ENCODE measurements at places on chromosomes 1 and 21.
A peak's percentile ranks its signal among the peaks of the same experiment; 100 is the strongest.

- DNase-seq, result no peak
Measured at GRCh38 chr1:15810073-15810472, 2.6 kb upstream of the UQCRHL start.

DNA sequence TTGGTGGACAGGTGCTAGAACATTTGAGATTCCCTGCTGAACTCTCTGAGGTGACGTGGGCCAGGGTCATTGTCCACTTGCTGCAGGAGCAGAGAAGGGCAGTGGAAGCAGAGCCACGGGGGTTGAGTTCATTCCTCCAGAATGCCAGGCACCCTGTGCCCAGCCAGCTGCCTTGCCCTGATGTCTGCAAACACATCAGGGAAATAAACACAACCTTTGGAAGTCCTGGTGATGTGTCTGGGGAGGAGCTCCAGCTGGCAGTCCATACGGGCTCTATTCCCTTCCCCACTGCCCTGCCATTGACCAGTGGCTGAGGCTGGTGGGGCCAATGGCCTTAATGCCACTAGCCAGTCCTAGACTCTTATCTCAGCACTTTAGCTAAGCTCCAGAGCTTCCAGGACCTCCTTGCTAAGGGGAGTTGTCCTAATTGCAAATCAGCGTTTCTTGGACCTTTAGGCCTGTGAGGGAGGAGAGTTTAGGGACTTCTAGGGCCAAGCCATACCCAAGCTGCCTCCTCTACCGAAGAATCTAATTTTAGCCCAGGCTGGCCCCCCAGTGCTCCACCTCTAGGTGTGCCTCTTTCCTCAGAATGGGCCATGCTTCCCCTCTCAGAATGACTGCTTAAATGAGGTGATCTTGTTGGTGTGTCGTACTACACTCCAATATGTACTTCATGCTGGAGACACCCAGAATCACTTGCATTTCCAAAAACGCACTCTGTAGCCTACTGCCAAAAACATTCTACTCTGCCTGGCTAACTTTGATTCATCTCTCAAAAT lies 25.9 kb upstream of the MFSD2A start:
- DNase-seq, result no peak

GRCh38 chr1:208151728-208152598 lies 92.2 kb downstream of the PLXNA2 start:
- no peak for DNase-seq

DNA sequence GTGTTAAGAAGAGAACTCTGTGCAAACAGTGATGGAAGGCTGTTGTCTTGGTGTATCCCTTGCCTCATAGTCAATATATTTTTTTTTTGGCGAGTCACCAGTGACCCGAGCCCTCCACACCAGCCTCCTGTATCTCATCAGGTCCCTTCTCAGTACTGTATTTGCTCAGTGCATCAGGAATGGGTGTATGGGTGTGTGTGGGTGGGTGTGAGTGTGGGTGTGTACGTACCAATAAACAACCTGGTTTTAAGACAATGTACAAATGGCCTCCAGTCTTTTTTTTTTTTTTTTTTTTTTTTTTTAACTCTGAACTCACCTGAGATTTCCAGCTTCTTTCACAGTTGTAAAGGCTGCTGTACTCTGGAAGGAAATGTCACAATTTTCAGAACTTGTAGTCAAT lies 7.3 kb downstream of the MYOG start:
- DNase-seq, result no peak

DNA sequence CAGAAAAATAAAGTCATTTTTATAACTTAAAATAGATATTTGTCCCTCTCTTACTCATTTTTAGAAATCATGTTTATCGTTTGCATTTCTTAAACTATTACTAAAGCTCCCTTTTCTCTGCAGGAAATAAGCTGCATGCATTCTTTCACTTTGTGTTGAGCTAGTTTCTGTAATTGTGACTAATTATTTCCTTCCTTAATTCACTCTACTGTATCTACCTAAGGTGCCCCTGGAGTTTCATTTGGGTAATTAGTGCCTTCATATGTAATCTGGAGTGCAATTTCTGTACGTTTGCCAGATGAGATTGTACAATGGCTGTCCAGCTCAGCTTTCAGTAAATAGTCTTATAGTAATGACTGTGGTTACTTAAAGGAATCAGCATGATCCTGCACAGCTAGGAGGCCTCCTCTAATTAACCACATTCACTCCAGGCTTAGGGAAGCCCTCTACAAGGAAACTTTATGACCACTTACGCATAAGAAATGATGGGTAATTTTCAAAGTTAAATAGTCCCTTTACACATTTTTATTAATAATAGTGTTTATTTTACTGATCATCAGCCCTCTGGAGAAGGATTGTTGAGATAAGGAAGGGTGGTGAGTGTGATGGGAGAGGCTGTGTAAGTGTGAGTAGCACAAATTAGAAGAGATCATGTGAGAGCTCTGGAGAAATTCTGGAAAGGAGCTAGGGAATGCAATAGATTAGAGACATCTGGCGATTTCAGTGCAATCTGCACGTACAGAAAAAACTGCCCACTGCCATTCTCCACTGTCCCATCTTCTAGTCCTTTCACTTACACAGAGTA lies 86.8 kb downstream of the LRRC8C start:
- DNase-seq, result no peak

DNA sequence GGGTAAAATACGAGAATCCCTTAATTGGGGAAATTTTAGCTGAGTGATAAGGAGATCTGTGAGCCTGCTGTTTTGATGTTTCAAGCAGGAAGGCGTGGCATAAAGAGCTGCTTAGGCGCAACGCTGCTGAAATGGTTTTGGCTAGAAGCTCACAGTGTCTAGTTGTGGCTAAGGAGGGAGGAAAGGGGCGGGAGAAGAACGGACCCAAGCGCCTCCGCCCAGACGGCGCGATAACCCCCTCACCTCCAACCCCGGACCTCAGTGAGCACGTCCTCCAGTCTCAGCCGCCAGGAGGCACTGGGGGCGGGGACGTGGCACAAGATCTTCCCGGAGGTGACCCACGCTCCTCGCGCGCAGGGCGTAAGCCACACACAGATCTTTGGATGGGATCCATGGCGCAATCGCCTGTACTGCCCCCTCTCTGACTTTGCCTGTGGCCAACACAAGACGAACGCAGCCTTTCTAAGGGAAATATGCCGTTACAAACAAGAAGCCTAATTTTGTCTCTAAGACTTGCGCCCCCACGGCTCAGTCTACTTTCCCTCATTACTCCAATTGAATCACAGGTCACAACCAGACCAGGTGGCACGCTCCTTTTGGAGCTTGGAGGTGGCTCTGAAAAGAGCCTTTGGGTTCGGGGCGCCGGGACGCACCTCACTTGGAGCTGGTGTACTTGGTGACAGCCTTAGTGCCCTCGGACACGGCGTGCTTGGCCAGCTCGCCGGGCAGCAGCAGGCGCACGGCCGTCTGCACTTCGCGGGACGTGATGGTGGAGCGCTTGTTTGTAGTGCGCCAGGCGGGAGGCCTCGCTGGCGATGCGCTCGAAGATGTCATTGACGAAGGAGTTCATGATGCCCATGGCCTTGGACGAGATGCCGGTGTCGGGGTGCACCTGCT lies 23.4 kb upstream of the RNF187 start:
- peak; percentile 42 for DNase-seq

DNA sequence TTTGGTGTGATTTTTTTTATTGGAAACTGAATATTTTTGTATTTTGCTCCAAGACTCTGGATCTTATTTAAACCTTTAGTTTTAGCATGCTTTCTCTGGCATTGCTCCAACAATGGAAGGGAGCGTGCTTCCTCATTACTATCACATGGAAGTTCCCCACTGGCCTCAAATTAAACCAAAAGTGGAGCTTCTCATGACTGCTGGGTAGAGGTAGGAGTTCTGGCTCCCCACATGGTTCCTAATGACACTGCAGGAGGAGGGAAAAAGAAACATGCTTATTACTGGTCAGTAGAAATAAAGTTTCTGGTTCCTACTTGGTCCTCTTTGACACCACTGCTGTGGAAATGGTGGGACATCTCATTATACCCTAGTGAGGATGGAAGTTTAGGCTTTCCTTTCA lies 310.5 kb downstream of the PTGER3 start:
- DNase-seq, result no peak

DNA sequence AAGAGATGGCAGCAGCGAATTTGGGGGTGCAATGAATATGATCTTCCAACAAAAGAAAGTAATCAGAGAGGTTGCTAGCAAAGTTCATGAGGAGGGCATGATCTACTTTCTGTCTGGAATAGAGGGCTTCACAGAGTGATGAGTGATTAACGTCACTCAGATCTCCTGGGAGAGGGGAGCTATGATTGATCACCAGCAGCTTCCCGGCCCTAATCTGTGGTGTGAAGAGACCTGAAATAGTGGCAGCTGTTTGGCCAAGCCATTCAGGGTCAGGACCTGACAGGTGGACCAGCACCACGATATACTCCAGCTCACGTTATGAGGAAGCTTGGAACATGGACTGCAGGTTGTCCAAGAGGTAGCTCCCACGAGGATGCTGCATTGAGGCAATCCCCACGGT lies 19.9 kb upstream of the TMEM183A start:
- no peak for DNase-seq

DNA sequence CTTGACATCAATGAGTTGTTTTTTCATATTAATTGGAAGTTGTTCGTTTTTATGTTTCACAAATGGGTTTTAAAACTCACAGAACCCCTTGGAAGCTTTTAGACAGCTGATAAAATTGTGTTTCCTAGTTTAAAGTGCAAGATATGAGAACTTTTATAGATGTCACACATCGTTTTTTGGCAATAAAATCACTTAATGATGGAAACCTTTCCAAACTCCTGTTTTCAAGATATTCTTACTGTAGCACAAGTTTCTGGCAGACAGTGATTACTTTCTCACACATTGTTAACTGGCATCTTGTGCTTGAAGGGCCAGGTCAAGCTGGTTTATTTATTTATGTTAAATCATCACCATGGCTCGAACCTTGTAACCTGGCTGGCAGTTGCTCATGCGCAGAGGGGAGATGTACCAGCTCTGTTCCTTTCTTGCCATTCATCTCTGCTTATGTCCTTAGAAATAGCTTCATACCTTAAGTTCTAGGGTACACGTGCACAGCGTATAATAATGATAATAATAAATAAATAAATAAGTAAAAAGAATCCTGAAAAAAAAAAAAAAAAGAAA lies 10.2 kb upstream of the RCAN1 start:
- DNase-seq, result no peak

DNA sequence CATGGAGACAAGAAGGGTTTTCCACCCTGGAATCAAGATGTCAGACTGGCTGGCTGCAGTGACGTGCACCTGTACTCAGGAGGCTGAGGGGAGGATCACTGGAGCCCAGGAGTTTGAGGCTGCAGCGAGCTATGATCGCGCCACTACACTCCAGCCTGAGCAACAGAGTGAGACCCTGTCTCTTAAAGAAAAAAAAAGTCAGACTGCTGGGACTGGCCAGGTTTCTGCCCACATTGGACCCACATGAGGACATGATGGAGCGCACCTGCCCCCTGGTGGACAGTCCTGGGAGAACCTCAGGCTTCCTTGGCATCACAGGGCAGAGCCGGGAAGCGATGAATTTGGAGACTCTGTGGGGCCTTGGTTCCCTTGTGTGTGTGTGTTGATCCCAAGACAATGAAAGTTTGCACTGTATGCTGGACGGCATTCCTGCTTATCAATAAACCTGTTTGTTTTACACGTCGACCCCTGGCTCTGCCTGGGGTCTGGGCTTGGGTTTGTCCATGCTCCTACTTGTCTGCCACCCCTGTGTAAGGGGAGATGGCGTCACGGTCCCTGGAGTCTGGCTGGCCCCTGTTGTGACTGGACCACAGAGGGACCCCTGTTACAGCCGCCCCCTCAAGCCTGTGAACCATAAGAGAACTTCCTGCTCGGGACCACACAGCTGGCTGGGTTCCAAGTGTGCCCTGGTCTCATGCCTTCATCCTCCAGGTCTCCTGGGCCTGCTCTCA lies 20.9 kb upstream of the VPS13D start:
- DNase-seq, result peak; percentile 71

DNA sequence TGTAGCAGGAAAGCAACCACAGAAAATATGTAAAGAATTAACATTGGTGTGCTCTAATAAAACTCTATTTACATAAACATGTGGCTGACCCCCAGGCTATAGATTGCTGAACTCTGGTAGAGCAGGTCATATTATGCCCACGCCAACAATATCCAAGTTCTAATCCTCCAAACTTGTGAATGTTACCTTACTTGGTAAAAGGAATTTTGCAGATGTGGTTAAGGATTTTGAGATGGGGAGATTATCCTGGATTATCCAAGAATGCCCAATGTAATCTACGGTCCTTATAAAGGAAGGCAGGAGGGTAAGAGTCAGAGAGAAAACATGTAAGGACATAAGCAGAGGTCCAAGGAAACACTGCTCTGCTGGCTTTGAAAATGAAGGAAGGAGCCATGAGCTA lies 201.0 kb downstream of the USH2A start:
- no peak for DNase-seq

GRCh38 chr1:87549738-87550137 lies 221.1 kb downstream of the LMO4 start:
- no peak for DNase-seq

GRCh38 chr1:95021119-95021518 lies 51.6 kb downstream of the ALG14 start:
- no peak for DNase-seq

DNA sequence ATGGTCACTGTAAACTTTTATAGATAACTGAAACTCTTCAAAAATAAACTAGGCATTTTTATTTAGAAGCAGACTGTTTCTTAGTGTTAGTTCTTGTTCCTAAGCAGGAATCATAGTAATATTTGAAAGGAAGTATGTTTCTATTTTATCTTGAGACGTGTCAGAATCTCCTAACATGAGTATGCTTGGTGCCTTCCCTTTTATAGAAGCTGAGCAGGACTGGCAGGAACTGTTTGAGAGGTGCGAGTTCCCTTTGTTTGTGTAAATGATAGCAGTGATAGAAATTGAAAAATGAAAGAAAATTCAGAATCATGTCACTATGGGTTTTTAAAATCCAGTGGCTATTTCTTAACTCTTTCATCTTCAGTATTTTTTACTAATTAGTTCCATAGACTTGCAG lies 56.9 kb downstream of the LRRC8D start:
- DNase-seq, result no peak

GRCh38 chr1:9731561-9731960 lies 80.0 kb downstream of the PIK3CD start:
- no peak for DNase-seq

DNA sequence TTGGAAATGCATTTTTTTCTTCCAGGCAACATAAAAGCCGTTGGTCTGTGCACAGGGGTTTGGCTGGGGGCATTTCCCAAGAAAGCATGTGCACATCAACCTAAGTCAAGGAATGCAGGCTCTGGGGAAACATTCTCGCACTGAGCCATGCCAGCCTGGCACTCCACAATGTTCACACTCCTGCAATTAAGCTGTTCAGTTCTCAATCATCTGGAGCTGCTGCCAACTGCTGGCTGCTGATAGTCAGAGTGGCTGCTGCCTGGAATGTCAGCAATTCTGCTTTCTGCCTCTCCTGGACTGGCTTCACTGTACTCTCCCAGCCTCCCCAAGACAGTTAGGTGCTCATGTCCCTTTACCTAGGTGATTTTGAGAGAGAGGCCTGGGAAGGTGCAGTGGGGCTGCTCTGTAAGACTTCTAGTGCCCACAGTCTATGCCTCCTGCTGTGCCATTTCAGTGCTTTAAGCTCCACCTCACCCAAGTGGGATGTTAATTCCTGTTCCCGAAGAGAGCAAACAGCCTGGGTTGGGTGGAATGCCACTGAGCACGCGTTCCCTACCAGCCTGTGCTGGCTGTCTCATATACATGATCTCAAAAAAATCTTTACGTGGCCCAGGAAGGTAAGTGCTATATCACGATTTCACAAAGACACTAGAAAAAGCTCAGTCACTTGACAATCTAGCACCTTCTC lies 131.7 kb downstream of the BRINP2 start:
- DNase-seq, result no peak

- no peak for DNase-seq
Measured at GRCh38 chr1:115190540-115191170, 101.4 kb upstream of the TSPAN2 start.
